AG08395 (cell line): ENCODE measurements at places on chromosomes 1 and 21.

DNA sequence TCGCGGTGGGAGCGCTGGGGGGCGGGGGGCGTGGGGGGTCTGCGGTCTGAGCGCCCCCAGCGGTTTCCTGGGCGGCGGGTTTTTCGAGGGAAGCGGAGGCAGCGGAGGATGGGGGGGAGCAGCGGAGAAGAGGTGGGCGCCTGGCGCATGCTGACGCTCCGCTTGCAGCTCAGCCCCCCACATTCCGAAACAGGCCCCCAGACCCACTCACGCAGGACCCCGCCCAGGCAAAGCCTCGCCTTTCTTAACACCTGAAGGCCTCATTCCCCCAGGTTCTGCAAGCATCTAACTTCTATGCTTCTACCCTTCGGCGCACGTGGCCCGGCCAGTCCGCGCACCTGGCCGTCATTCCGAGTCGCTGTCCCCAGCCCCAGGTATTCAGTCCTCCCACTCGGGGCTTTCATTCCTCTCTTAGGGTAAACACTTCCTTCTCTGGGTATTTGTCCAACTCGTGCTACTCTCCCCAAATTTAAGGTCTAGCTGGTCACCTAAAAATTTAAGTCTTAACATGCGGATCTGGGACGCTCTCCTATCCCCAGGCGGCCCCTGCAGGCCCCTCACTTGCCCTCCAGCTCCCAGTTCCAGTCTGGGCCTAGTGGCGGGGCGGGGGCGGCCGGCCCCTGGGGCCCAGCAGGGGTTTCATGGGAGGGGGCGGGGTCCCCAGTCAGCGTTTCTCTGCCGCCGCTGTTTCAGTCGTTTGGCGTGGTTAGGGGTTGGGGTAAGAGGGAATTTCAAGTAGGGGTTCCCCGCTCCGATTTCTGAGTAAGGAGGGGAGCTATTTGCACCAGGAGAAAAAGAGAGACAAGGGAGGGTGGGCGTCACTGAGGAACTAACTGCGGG lies 2.8 kb upstream of the ZBTB7B start:
- no peak for DNase-seq

- no peak for DNase-seq
These were observed 67.0 kb upstream of the C1orf21 start for GRCh38 chr1:184319879-184320278.

- no peak for DNase-seq
These were observed 223.9 kb downstream of the S1PR1 start for GRCh38 chr1:101460739-101461138.

DNA sequence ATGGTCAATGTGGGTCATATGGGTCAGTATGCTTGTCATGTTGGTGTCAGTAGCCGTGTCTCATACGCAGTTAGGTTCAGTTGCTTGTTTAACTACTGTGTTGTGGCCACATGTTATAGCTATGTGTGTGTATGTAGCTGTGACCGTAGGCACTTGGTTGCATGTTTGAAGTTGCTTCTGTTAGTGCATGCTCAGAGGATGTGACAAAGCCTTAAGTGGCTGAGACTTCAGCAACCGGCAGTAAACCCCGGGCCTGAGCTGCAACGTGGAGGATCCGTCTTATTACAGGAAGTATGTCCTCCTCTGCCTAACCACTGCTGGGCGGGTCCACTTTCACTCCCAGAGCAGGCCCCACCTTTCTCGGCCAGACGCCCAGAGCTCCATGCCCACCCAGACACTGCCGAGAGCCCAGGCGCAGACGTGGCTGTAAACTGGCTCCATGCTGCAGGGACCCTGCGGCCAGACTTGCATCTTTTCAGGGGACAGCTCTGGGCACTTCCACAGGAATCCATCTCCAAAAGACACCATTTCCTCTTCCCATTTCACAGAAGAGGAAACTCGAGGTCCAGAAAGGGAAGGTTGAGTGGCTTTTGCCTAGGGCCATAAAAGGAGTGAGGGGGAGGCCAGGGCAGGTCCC lies 2.2 kb downstream of the TCEA3 start:
- peak; percentile 88 for DNase-seq

DNA sequence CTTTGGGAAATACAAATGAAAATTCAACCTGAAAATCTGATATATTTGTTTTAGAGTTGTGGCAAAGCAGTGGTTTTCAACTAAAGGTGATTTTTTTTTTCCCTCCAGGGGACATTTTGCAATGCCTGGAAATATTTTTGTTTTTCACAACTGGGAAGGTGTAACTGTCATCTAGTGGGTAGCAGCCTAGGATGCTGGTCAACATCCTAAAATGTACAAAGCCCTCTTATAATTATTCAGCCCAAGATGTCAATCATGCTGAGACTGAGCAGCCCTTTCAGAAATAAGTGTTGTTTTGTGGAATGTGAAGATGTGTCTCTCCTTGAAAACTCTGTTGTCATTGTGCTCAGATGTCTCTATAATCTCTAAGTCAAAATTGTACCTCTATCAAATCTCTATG lies 95.2 kb upstream of the NCAM2 start:
- no peak for DNase-seq

DNA sequence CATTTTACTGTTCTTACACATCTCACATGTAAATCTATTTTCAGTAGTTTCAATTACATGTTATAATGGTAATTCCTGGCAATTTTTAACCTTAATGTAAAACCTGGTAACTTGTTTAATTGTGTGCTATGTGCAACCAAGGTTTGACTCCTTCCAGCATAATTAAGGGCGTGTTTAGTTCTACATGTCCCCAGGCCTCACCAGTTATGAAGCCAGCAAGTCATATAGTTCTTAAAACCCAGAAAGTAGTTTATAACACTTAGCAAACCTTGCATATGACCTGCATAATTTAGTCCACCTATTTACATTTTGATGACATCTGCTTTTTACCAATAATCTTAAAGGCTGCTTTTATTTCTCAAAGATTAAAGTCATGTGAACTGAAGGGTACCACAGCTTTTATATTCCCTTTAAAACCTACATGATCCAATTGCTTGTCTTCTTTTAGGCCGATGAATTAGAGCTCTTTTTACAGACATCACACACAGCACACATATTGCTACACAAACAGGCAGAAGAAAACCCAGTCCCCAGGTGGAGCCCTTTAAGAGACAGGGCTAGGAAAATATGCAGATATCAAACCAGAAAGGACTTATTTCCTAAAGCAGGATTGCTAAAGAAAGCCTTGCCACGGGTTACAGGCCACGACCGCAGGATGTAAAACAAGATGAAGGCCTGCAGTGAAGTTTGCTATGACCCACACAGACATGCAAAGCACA lies 23.2 kb upstream of the SYCP1 start:
- no peak for DNase-seq

- peak; percentile 50 for DNase-seq
These were observed 25.1 kb downstream of the SYNJ1 start for GRCh38 chr21:32702702-32703101.

GRCh38 chr1:243842978-243843511 lies 7.0 kb downstream of the AKT3 start:
- DNase-seq: peak; percentile 70

GRCh38 chr1:156709757-156710489 lies 4.5 kb upstream of the CRABP2 start:
- peak; percentile 91 for DNase-seq

GRCh38 chr21:26457817-26458216 lies 115.3 kb downstream of the CYYR1 start:
- no peak for DNase-seq

DNA sequence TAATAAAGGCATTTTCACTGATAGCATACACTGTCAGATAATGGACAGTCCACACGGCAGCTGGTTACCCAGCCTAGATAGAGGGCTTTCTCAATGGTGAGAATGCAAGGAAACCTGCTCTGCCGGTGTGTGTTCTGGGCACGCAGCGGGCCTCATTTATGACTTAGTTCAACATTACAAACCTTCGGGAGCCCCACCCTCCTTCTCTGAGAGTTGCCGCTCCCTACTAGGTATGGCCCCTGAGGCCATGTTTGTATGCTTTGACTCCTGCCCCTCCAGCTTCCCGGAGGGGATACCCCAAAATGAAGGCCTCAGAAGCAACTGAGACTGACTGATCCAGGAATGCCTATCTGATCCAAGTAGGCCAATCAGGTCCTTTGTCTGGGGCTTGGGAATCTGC lies 17.2 kb upstream of the FABP3 start:
- no peak for DNase-seq

DNA sequence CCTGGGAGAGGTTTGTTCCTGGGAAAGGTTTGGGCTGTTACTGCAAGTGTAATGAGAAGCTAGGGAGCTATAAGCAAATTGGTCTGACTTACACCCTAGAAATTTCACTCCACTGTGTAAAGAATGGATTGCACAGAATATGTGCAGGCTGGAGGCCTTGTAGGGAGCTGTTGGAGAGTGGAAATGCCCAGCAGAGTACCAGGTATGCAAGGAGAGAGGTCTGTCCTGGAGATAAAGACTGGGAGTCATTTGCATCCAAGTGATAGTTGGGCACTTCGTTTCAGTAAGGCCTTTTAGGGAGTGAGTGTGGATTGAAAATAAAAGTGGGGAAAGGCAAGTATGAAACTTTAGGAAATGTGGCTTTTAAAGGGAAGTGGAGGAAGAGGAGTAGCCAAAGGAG lies 75.8 kb downstream of the CACNA1E start:
- DNase-seq: no peak

DNA sequence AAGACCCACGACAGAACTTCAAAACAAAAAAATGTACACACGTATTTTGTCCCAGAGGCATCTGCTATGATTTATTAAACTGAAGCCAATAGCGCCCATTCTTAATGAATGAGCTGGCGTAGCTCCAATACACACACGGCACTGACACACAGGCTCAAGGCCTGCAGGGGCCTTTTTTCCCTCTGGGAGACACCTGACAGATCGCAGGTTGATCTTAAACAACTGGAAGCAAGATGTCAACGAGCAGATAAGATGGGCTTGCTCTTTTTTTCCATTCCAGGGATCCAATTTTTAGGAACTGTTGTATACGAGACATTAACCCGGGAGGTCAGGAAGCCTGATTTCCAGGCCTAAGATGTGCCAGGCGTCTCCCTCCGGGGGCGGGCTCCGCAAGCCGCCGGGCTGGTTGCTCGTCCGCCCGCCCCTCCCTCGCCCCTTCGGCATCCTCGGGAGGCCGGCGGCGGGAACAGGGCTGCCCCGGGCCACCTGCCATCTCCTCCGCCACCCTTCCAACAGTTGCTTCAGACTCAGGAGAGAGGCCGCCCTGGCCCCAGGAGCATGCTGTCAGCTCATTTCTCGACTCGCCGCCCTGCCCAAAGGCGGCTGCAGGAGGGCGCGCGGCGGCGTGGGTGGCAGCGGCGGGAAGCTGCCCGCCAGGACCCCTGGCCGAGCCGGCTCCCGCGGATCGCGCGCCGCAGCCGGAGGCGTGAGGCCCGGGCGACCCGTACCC lies 735 bp downstream of the TTC13 start:
- DNase-seq: peak; percentile 9

DNA sequence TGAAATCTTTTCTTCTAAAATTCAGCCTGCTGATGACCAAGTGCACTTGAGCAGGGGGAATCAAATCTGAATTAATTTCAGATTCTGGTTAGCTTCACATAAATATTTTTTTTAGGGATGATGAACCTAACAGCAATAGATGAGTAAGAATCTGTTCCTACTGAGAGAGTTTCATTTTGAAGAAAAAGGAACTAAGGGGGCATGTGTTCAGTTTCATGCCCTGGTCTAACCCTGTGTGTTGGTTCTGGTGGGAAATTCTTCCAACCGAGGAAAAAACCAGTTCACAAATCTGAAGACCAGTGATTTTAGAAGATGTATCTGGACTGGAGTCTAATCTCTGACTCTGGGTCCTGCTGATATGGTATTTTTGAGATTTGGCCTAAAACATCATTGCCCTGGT lies 13.7 kb downstream of the SELL start:
- DNase-seq: no peak

DNA sequence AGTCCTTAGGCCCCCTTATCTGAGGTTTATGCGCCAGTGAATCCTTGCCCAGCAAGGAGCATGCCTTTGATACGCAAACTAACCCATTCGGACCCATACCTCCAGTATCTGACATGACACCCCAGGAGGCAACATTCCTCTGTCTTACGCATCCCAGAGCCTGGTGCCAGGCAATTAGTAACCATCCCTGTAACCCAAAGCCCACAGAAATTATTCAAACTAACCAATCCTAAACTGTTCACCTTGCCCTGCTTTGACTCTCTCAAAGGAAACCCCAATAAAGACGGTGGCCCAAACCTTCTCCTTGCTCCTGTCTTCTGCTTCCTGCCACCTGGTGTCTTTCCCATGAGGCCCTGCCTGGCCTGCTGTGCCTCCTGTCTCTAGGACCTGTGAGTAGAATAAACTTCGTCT lies 36.4 kb downstream of the ZNF496 start:
- DNase-seq: no peak

DNA sequence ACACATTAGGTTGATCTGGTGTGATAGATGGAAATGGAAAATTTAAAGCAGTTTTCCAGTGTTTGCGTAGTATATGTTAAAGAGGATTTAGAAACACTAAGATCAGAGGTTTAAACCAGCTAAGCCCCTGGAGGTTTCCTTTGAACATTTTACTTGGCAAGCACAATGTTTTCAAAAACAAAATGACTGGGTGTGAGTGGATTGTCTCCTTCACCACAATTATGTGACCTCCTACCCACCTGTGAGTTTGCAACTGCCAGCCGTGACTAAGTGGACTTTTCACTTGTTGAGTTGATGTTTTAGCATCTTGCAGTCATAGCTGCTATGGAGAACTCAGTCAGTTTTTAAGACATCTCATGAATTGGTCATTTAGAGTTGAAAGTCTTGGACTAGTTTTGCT lies 4.7 kb downstream of the CCDC190 start:
- peak; percentile 72 for DNase-seq

- DNase-seq: no peak
These were observed 119.9 kb downstream of the MAST2 start for GRCh38 chr1:45923343-45923742.

- no peak for DNase-seq
These were observed 14.0 kb upstream of the ZC3H11B start for GRCh38 chr1:219626865-219627264.

DNA sequence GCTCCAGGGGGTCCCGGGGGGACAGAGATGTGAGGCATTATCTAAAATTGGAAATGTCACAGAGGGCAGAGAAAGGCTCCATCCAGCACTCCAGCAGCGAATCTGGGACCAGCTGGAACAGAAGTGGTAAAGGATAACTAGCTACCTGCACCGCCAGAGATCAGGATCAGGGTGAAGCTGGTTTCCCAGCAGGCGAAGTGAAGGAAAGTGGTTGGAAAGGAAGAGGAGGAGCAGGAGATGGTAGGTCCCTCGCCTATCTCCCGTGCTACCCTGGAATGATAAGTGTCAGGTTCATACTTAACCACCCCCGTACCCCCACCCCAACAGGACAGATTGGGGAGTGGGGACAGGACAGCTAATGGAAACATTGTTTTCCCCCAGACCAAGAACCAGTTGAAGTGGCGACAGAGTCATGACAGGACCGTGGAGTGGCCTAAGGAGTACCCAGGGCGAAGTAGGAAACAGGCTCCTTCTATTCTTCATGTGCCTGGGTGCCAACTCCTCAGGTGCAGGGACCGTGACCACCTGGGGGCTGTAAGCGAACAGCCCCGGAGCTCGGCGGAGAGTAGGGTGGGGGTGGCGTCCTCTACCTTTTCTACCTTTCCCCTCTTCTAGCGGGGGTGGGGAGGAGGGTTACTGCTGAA lies 717 bp downstream of the B4GALT3 start:
- DNase-seq: no peak

- DNase-seq: peak; percentile 96
These were observed 65.4 kb downstream of the RPE65 start for GRCh38 chr1:68384321-68384813.

GRCh38 chr1:186864296-186864695 lies 35.5 kb downstream of the PLA2G4A start:
- DNase-seq: no peak
